Mesangial cell (primary cell): ENCODE measurements at places on chromosomes 7 and 10. TPM values are rescaled to one million over a fixed set of nuclear protein-coding genes. Genes with fewer than 3 reads are reported as not detected.

NPC1L1 gene
- 0.33 and 1.1 TPM in 2 replicates for total RNA-seq

PPP1R17 gene
- total RNA-seq, result not detected in 2 replicates

ARMC3 gene
- total RNA-seq, result 0.16 and 0.38 TPM in 2 replicates

IFIT3 gene
- 4.3 and 5.4 TPM in 2 replicates for total RNA-seq

C10orf105 gene
- not detected in 2 replicates for total RNA-seq

GIMAP6 gene
- total RNA-seq, result not detected in 2 replicates

ZNF786 gene
- total RNA-seq, result 2.8 and 9.0 TPM in 2 replicates

TAS2R41 gene
- not detected in 2 replicates for total RNA-seq

CFAP58 gene
- total RNA-seq, result under 0.01 and 0.16 TPM in 2 replicates

C7orf33 gene
- total RNA-seq, result not detected in 2 replicates

NXPH1 gene
- not detected in 2 replicates for total RNA-seq

PNLIPRP3 gene
- not detected in 2 replicates for total RNA-seq

IDI1 gene
- total RNA-seq, result 32.5 and 43.7 TPM in 2 replicates

ANKRD61 gene
- 0.16 TPM in 1 of 2 replicates, not detected in the other for total RNA-seq

PON1 gene
- total RNA-seq, result under 0.01 TPM in 1 of 2 replicates, not detected in the other

HOXA4 gene
- total RNA-seq, result 6.7 and 9.6 TPM in 2 replicates

PTN gene
- total RNA-seq, result 11.6 and 13.8 TPM in 2 replicates

HTR5A gene
- not detected in 2 replicates for total RNA-seq

FBXL13 gene
- total RNA-seq, result 0.49 and 1.1 TPM in 2 replicates

SYCE1 gene
- not detected in 2 replicates for total RNA-seq

PAX4 gene
- total RNA-seq, result not detected in 2 replicates

SCD gene
- 297 and 336 TPM in 2 replicates for total RNA-seq

ADRA2A gene
- total RNA-seq, result under 0.01 TPM in 2 replicates

NME8 gene
- not detected in 2 replicates for total RNA-seq

GAD2 gene
- total RNA-seq, result not detected in 2 replicates

NANOS1 gene
- total RNA-seq, result 0.81 and 1.9 TPM in 2 replicates

ZNF425 gene
- total RNA-seq, result 0.81 and 2.8 TPM in 2 replicates

TBXAS1 gene
- total RNA-seq, result 15.2 and 25.4 TPM in 2 replicates

PRKCQ gene
- total RNA-seq, result 0.65 and 4.6 TPM in 2 replicates

CYP26C1 gene
- total RNA-seq, result 0.63 TPM in 1 of 2 replicates, not detected in the other

GNG11 gene
- 16.4 and 22.0 TPM in 2 replicates for total RNA-seq

TMEM176A gene
- 1.1 TPM in 1 of 2 replicates, not detected in the other for total RNA-seq

FFAR4 gene
- not detected in 2 replicates for total RNA-seq

TAS2R5 gene
- total RNA-seq, result 1.1 TPM in 1 of 2 replicates, not detected in the other

CALHM1 gene
- total RNA-seq, result not detected in 2 replicates

C10orf67 gene
- total RNA-seq, result under 0.01 and 0.38 TPM in 2 replicates

CRTAC1 gene
- total RNA-seq, result 0.65 and 1.4 TPM in 2 replicates
